Cerebellar nuclear complex (tissue), 1 donor: ENCODE measurements at places on chromosomes 5 and 9.

- DNase-seq = no peak
Measured at GRCh38 chr5:56405116-56405908, 172.2 kb upstream of the ANKRD55 start.

DNA sequence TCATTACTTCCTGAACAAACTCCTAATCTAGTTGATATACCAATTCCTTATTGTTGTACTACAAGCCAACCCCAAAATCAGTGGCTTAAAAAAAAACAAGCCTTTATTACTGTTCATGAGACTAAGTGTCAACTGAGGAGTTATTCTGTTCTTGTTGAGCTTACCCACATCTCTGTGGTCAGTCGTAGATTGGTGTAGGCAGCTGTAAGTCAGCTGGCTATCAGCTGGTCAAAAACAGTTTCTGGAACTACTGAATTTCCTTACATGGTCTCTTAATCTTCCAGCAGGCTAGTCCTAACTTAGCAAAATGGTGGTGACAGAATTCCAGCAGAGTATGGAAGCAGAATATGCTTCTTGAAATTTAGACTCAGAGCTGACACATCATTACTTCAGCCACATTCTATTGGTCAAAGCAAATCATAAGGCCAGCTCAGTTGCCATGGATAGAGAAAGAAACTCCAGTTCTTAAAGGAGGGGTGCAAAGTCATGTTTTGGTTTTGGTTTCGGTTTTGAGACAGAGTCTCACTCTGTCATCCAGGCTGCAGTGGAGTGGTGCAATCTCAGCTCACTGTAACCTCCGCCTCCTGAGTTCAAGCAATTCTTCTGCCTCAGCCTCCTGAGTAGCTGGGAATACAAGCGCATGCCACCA is 386.1 kb upstream of the MPDZ start:
- DNase-seq = no peak

GRCh38 chr5:88304356-88304755 is 35.7 kb upstream of the TMEM161B start:
- no peak for DNase-seq

- no peak for DNase-seq
Measured at GRCh38 chr5:73030995-73031394, 75.2 kb downstream of the FCHO2 start.

GRCh38 chr9:79107911-79108676 is 463.7 kb upstream of the TLE4 start:
- DNase-seq = no peak
